Stimulated activated CD4-positive, alpha-beta T cell treated with anti-CD3 and anti-CD28 coated beads, Interleukin-12 subunit alpha, Interleukin-12 subunit beta, amount 100 ng/mL, for 4 hours (primary cell): ENCODE measurements at places on chromosomes 2 and 18.

- DNase-seq: no peak
Observed at GRCh38 chr18:77876319-77876865, 626.7 kb downstream of the GALR1 start.

GRCh38 chr2:68452158-68452900 lies 14.8 kb downstream of the FBXO48 start:
- no peak for DNase-seq

DNA sequence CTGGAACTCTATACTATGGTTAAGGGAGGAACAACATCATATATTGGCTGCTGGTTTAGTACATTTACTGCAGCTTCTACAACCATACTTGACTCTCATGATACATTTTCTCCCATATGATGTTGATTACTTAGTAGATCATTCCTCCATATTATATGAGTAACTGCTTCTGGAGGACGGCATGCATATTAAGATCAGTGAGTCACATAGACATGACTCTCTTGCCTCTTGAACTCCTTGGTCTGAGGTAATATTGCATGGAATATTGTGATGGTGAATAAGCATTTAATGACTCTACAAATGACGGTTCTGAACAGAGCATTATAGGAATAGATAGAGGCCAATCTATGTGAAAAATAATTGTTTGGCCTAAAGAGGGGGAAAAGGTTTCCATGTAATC lies 418.8 kb upstream of the SPHKAP start:
- DNase-seq: no peak

- DNase-seq: no peak
Observed at GRCh38 chr18:48153613-48154481, 223.4 kb upstream of the SMAD2 start.

DNA sequence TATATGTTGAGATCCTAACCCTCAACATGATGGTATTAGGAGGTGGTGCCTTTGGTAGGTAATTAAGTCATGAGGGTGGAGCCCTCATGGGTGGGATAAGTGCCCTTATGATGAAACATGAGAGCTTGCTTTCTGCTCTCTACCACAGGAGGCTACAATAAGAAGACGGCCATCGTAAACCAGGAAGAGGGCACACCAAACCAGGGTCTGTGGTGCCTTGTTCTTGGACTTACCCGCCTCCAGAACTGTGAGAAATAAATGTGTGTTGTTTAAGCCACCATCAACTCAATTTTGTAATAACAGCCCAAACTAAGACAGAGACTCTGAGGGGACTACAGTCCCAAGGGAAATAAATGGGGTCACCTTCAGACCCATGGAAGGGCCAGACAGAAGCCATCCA lies 52.3 kb downstream of the IRS1 start:
- no peak for DNase-seq

DNA sequence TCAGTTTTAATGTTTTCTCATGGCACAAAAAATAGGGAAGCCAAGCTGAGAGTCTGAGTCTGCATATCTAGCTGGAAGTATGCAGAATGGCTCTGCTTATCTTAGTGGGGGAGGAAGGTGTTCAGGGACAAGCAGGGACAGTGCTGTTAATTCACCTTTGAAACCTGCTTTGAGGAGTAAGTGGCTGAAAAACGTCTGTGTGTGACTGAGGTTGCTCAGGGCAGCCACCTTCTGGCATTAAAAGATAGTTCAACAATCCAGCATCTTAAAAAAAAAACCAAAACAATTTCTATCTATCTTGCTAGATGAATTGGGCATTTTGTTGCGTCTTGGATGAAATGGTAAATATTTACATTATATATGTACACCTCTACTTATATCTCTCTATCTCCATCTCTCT lies 2.0 kb upstream of the TRPM8 start:
- no peak for DNase-seq

DNA sequence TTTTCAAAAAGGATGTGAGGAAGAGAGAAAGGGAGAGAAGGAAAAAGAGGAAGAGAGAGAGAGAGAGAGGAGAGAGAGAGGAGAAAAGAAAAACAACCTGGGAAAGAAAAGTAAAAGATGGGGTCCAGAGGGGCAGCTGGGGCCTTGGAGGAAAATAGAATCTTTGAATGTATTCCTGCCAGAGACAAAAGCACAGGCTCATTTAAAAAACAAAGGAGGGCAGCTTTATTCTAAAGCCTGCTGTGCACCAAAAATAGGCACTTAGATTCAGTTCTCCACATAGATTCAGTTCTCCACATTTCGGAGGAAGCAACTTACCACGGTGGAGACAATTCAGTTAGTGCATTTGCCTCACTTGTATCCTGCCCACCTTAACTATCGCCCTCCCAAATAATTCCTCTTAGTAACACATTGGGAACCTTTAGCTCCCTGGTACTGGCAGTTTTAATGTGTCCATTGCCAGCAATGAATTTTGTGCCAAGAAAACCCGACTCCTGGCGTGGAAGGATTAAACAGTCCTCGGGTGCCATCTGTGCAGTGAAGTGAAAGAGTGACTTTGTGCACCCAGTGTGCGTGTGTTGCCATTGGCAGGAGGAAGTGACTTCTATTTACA lies 71.3 kb downstream of the DPP4 start:
- DNase-seq: no peak

GRCh38 chr2:63665846-63666475 lies 77.2 kb downstream of the MDH1 start:
- DNase-seq: no peak

DNA sequence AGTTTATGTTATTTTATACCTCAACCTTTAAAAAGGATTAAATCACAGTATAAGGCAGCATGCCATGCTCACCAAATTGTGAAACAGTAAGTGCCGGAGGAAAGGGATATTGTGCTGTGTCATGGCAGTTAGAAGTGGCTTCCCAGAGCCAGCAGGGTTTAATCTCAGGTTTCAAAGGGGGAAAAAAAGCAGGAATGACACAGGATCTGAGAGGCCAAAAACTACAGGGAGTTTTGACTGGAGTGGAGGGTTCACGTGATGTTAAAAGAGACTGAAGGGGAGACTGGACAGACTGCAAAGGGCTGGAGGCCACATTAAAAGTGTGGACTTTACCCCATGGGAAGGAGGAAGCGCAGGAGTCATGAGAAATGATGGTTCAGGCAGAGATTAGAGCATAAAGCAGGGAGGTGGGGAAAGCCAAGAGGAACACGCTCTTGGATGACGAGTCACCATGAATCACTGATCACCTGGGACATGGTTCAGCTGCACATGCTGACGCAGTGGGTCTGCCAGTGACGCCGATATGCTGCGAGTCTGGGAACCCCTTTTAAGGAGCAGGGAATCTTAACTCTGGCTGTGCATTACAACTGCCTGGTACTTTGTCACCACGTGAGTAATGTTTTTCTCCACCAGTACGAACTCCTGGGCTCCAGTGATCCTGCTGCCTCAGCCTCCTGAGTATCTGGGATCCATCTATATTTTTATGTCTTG lies 6.1 kb downstream of the CHMP1B start:
- DNase-seq: no peak

DNA sequence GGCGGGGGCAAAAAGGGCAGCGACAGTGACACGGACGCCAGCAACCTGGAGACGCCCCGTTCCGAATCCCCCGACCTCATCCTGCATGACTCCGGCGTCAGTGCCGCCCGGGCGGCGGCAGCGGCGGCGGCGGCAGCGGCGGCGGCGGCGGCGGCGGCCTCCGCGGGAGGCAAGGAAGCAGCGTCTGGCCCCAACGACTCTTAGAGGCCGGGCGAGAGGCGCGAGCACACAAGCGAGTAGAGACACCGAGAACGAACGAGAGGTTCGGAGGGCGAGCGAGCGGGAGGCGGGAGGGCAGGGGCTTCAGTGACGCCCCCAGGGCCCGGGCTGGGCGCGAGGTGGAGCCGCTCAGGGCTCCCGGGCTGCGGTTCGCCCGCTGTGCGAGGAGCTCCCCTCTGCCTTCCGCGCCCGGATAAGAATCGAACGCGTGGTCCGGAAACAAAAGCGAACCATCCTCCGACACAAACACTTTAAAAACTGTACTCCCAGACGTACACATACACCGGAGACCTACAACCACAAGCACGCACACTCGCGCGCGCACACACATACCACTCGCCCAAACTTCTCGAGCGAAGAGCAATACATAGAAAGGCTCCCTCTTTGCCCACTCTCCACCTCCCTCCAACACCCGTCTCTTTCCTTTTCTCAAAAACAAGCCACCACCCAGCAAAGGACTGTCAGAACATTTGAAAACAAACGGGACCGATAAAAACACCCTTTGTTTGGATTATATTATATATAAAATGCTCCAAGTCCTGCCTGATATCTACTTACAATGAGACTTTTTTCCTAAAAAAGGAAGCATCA lies 2.8 kb downstream of the SP9 start:
- DNase-seq: no peak

GRCh38 chr2:88170472-88170892 lies 336 bp downstream of the THNSL2 start:
- DNase-seq: no peak

GRCh38 chr2:156505696-156506095 lies 69.5 kb downstream of the GPD2 start:
- DNase-seq: no peak

- no peak for DNase-seq
Observed at GRCh38 chr2:202109139-202109736, 36.2 kb downstream of the KIAA2012 start.

DNA sequence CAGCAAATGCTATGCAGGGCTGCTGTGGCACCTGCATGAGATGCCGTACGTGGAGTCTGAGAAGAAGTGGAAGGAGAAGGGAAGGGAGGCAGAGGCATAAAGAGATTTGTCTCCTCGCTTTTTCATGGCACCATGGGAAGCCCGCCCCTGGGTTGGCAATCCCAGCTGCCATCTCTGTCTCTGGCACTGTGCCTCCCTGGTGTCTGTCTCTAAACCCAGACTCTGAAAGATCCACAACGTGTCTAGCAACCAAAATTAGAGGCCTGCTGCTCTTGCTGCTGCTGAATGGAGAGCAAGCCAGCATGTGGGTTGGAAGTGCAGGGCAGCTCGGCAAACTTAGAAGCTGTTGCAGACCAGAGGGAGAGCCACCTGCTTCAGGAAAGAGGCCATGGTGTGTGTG lies 53.1 kb downstream of the INO80C start:
- DNase-seq: no peak

GRCh38 chr2:218876562-218877219 lies 4.0 kb upstream of the WNT10A start:
- DNase-seq: peak; percentile 64

GRCh38 chr2:190970873-190971506 lies 43.0 kb downstream of the STAT1 start:
- DNase-seq: no peak

- no peak for DNase-seq
Observed at GRCh38 chr2:238868067-238868524, 20.2 kb downstream of the TWIST2 start.

- no peak for DNase-seq
Observed at GRCh38 chr2:3563521-3563976, 5.4 kb upstream of the RNASEH1 start.

DNA sequence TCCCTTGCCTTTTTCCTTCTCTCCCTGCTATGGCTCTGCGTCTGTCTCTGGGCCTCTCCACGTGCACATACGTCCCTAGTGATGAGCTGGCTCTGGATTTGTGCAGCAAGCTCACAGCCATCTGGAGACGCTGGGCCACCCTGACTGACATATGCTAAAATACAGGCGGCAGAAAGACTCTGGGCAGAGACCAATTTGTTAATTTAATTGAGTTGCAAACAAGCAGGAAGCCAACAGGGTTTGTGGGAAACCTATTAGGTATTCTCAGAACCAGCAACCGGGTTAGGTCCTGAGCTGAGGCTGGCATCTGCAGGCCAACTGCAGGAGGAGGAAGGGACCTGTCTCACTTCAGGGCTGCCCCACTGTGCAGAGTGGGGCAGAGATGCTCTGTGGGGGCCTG lies 53.5 kb upstream of the SMAD2 start:
- no peak for DNase-seq

DNA sequence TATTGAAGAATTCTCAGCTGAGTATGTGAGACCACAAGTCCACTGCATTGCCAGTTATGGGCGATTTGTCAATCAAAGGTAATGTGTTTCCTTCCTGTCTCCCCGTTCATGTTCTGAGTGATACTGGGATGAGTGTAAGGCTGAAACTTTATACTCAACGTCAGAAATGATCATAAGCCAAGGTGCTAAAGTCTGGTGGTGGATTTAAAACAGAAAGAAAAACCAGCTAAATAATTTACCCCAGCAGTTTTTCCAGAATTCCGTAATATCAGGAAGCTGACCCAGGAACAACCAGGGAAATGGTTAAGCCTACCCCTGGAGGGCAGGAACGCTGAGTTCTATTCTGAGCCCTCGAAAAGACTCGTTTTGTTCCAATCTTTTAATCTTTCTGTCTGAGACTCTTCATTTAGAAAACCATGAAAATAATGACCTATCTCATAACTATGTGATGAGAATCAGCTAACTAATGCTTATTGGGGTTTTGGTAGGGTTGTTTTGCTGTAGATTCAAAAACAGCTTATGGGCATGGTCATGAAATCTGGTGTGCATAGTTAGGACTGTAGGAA lies 149.6 kb downstream of the LAMA3 start:
- no peak for DNase-seq

- DNase-seq: no peak
Observed at GRCh38 chr2:235381261-235381912, 112.5 kb upstream of the AGAP1 start.

GRCh38 chr2:110807522-110807921 lies 75.1 kb downstream of the ACOXL start:
- DNase-seq: no peak

- DNase-seq: no peak
Observed at GRCh38 chr2:83517727-83518368, 941.2 kb downstream of the SUCLG1 start.

- DNase-seq: no peak
Observed at GRCh38 chr2:43731211-43731610, 42.6 kb upstream of the DYNC2LI1 start.

GRCh38 chr2:176160251-176160985 lies 3.3 kb downstream of the HOXD3 start:
- DNase-seq: no peak

GRCh38 chr2:180778291-180778690 lies 202.1 kb upstream of the UBE2E3 start:
- no peak for DNase-seq

DNA sequence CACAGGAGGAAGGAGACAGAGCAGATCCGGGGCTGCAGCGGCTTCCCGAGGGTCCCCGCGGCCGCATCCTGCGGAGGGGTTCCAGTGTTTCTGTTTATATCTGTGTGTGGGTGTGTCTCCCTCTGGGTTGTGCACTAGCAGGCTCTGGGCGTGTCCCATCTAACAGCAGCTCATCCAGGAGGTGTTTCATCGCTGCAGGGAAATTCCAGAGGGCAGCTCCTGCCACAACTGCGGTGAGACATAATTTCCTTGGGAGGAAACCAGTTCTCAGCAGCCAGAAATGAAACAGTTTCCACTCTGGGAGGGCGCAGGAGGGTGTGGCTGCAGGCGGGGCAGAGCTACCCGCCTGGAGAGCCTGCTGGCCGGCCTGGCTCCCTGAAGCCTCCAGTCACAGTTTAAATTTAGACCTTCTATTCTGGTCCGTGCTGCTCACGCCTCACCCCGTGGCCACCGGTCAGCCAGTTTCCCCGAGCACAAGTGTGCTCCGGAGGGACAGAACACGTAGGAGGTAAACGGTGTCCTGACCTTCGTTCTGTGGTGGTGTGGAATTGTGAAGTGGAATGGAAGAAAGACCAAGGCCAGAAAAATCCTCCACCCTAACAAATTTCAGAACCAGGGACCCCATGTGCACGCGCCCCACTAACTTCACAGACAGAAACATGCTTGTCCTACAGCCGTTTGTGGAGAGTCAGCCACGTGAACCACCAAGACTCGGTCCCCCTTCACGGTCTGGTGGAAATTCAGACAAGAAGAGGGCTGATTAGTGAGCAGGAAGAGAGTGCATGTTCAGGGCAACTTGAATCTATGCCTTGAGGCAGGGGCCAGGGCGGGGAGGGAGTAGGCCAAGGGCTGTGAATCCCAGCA lies 50.2 kb downstream of the TEX44 start:
- peak; percentile 45 for DNase-seq

GRCh38 chr2:223967981-223968380 lies 10.7 kb downstream of the MRPL44 start:
- no peak for DNase-seq
